ENCODE measurements at places on chromosomes 12 and 14. TPM values are rescaled to one million over a fixed set of nuclear protein-coding genes. Genes with fewer than 3 reads are reported as not detected.

DNA sequence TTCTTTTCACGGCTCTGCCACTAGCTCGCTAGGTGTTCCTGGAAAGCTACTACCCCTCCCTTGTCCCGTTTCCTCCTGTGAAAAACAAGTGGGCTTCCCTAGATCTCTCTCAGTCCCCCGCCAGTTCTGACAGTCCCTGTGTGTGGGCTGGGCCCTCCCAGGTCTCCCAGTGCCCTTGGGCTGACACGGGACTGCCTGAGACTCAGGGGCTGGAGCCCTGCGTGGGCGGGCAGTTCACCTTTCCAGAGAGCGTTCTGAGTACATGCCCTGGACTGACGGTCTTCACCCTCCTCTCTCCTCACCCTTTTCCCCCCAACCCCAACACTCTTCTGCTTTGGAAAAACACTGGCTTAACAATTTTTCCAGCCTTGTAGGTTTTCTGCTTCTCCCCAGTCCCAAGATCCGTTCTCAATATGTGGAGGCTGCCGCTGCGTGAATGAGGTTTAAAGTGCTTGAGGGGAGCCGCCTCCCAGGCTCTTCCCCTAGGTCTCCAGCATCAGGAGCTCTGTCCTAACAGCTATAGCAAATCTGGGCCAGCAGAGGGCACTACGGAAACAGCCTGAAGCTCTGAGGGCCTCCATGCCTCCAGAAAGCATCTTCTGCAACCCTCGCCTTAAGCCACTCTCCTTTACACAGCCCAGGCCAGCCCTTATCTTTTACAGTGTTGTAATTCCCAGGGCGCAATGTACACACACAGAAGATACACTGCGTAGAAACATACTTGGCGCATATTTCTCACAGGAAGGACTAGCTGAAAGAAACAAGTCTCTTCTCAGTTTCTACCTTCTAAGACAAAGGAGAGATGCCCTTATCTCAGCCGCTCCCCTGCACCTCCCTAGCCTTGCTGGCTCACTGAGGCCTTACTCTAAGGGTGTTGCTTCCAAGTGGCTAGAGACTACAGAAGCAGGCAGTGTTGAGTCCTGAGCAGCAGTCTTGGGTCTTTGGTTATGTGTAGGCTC is 10.4 kb upstream of the DCD start:
- peak; percentile 43 for DNase-seq

- peak; percentile 79 for DNase-seq
Measured at GRCh38 chr12:52278575-52279421, 4.4 kb downstream of the KRT86 start.

DNA sequence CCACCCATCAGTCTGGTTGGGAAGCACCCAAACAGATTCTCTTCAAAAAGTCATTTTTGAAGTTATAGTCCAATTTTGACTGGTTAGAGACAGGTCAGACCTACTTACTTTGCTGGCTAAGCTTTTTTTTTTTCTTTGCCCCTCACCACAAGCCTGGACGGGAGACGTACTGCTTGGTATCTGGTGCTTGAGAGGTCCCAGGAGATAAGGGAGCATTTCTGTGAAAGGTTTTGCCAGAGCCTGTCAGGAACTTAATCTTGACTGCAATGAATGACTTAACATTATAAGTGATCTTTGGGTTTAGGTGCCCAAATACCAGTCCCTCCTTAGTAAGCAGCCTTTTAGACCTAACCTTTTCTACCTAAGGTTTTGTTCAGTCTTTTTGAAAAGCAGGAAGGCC is 6.3 kb downstream of the MTHFD1 start:
- DNase-seq, result no peak

- no peak for DNase-seq
Measured at GRCh38 chr12:7837366-7837765, 35.3 kb downstream of the SLC2A14 start.

DNA sequence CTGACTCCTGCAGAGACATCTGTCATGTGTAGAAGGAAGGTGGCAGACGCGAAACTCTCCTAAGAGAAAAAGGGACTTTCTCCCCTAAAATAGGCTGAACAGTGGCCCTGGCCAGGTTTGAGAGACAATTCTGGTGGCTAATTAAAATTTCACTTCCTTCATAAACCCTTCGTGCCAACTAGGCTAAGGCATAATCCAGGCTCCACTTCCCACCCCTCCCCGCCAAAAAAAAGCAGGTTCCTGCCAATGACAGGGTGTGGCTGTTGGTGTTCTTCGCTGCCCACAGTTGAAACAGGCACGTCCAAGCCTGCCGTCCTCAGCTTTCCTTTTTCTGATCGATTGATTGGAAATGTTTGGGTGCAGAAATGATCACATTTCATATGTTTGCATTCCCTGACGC is 144.6 kb downstream of the GCH1 start:
- no peak for DNase-seq

DNA sequence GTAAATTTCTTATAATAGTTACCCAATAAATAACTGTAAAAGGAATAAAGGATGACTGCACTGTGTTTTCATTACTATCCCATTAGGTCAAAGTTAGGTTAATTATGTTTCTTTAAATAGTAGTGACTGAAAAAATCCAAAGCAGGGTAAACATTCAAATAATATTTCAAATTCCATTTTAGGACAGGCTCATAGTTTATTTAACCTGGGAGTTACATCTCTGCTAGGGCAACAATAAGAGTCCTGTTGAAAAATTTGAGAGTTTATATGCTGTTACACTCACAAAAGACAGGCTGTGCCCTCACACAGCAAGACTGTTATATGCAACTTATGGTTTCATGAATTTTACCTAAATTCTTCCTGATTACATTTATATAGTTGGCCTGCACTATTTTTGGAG is 8.0 kb downstream of the ERP27 start:
- no peak for DNase-seq

DNA sequence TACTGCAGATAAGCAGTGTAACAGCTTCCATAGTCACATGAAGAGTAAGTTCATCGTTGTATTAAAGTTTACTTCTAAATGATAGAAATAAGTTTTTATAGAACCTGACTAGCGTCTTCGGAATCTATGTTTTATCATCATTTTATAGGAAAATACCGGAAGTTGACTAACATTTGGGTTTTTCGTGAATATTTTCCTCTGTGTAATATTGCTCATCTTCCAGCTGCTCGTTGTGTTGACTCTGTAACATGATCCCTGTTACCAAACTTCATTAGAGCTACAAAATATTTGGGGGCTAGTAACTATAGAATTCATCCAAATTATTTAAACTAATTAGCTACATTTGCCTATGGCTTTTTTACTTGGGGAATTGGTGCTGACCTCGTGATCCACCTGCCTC is 37.2 kb downstream of the DDX51 start:
- DNase-seq, result no peak

DNA sequence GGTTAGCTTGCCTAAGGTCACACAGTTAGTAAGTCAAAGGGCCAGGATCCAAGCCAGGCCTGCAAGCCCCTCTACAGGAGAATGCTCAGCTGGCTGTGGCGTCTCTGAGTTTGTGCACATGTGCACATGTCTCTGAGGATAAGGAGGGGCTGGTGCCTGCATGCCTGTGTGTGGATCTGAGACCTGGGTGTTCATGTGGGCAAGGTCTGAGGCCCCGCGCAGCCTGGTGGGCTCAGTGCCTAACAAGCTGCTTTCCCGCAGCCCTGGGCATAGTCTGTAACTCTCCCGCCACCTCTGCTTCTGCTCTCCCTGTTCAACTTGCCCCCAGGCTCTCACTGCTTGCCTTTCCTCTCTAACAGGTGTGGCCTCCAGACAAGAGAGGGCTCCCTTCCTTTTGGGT is 4.3 kb upstream of the SLC6A12 start:
- DNase-seq, result no peak

DNA sequence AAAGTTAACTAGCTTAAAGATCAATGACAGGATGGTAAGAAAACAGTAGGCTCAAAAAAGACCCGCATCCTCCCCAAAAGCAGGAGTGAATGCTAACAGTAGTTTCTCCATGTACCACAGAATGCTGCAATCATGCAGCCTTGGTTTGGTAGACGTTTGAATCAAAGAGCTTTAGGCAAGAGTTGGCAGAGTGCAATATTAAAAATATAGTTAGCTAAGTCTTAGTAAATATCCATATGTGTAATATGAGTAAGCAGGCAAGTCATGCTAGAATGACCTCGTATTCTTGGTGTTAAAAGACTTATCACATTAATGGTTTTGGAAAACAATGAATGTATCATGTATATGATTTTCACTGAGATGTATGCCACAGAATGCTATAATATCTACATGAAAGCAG is 18.8 kb upstream of the KLRF1 start:
- DNase-seq, result no peak

- DNase-seq, result no peak
Measured at GRCh38 chr12:32693036-32693435, 13.9 kb downstream of the DNM1L start.

GRCh38 chr12:96177013-96177412 is 17.2 kb upstream of the ELK3 start:
- no peak for DNase-seq

- no peak for DNase-seq
Measured at GRCh38 chr14:72941286-72941985, 15.2 kb downstream of the DCAF4 start.

DNA sequence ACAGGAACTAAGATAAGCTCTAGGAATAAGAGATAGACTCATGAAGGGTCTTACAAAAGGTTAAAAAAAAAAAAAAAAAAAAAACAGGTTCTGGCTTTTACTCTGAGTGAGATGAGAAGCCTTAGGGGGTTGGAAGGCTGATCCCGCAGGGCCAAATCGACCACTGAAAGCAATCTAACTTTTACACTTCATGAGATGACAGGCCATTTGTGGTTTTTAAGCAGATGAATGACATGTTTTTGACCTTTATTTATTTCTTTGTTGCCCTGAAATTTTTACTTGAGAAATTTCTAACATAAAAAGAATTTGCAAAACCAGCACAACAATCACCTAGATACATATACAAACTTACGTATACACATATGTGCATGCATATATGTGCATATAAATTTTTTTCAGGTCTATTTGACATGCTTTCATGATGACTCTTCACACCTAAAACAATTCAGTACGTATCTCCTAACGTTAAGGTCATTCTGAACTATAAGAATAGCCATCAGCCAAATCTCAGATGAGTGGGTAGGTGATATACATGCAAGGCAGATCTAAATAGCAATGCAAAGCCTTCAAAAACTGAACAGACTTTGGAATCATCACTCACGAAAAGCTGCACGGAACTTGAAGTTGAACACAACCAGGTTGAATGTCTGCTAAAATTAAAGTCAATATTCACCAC is 87.0 kb downstream of the R3HDM2 start:
- DNase-seq, result no peak

GRCh38 chr14:51852541-51852940 is 7.9 kb upstream of the GNG2 start:
- DNase-seq, result no peak

GRCh38 chr12:124326871-124327270 is 32.0 kb downstream of the RFLNA start:
- DNase-seq, result no peak

- no peak for DNase-seq
Measured at GRCh38 chr14:91367173-91368171, 50.1 kb downstream of the CCDC88C start.

GRCh38 chr12:20455001-20455706 is 86.8 kb downstream of the PDE3A start:
- DNase-seq, result no peak

GRCh38 chr14:39722547-39723273 is 290.5 kb upstream of the FBXO33 start:
- no peak for DNase-seq

GRCh38 chr12:124953689-124954405 is 35.1 kb downstream of the DHX37 start:
- DNase-seq, result no peak

DNA sequence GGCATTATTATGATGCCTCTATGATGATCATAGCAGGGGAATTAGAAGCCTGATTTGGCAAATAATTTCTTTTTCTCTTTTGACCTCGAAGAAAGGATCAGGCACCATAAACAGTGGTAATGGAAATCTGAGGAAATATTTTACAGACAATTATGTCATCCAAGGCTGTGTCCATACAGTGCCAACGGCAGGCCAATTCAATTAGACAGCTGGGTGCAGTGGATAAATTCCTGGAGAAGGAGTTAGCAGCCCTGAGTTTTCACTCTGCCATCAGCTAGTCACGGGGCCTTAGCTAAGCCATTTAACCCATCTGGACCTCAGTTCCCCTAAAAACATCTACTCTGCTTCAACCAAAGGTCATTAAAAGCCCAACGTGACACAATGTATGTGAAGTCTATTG is 4.1 kb downstream of the TPH2 start:
- no peak for DNase-seq

- no peak for DNase-seq
Measured at GRCh38 chr12:6759741-6760140, 6.4 kb upstream of the PTMS start.

DNA sequence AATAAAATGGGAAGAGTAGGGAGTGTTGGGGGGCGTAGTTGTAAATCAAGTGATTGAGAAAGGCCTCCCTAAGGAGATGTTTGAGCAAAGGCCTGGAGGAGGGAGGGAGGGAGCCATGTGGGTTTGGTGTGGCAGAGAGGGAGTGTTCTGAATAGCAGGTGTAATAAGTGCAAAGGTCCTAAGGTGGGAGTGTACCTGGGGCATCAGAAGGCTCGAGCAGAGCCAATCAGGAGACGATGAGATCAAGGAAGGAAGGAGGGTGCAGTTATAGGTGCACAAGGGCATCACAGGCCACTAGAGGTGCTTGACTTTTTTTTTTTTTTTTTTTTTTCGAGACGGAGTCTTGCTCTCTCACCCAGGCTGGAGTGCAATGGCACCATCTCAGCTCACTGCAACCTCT is 77.9 kb upstream of the PLXNC1 start:
- DNase-seq, result no peak

DNA sequence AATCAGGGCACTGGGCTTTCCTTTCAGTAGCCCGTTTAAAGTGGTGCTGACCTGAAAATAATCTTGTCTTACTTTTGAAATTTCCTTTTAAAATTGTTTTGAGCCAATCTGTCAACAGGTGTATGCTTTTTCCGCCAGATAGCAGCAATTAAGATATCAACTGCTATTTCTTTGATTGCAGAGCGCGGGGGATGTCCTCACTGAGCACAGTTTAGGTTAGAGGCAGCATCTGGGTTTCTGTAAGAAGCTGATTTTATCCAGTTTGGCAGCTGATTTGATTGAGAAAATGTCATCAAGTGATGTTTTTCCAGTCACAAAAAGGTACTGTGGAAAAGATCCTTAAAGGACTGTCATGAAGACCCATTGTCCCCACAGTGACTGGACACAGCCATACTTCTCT is 371.8 kb downstream of the ADAMTS20 start:
- no peak for DNase-seq

- DNase-seq, result no peak
Measured at GRCh38 chr14:65239938-65240296, 137.6 kb upstream of the MAX start.

HOXC5 gene
- 2.7 TPM for total RNA-seq

BEGAIN gene
- 0.58 TPM for total RNA-seq

EML1 gene
- total RNA-seq, result 34.9 TPM

LIMA1 gene
- total RNA-seq, result 39.9 TPM

KLHL33 gene
- total RNA-seq, result 0.04 TPM

KRT6A gene
- total RNA-seq, result not detected

CLEC14A gene
- total RNA-seq, result 0.17 TPM

RTL1 gene
- 159 TPM for total RNA-seq

CFAP54 gene
- 5.9 TPM for total RNA-seq

SMOC1 gene
- total RNA-seq, result 10.9 TPM

TAS2R7 gene
- total RNA-seq, result not detected

SINHCAF gene
- total RNA-seq, result 391 TPM

SLC39A9 gene
- 57.1 TPM for total RNA-seq

RPS6KL1 gene
- 3.5 TPM for total RNA-seq

PPM1H gene
- 25.4 TPM for total RNA-seq

KRT82 gene
- not detected for total RNA-seq

HOXC11 gene
- total RNA-seq, result not detected
